ENCODE measurements at places on chromosomes 16 and 17.

GRCh38 chr17:38851434-38851833 lies 2.1 kb downstream of the RPL23 start:
- no peak for DNase-seq

GRCh38 chr17:37286430-37286829 lies 89.4 kb upstream of the C17orf78 start:
- no peak for DNase-seq

- no peak for DNase-seq
Measured at GRCh38 chr17:72592967-72593325, 472.1 kb downstream of the SOX9 start.

DNA sequence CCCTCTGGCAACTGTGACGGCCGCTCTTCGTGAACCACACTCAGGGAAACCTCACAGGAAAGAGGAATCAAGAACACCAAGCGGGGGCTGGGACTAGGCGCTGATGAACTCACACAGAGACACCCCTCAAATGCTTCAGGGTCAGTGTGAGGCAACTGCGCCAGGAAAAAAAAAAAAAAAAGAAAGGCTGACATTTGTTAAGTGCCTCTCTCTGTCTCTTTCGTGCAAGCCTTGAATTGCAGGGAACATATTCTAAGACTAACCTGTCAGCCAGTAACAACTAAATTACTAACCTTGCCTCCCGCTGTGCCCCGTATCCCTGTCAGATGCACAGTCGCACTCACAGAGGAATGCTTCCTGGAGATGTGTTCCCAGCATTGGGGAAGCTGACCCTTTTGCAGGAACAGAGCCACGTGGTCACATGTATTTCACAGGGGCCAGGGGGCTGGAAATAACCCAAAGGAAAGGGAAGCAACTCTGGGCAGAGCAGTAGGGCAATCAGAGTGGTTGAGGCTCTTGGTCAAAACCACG lies 247.8 kb downstream of the XYLT1 start:
- DNase-seq: no peak

- no peak for DNase-seq
Measured at GRCh38 chr16:23448392-23448791, 4.6 kb downstream of the COG7 start.

DNA sequence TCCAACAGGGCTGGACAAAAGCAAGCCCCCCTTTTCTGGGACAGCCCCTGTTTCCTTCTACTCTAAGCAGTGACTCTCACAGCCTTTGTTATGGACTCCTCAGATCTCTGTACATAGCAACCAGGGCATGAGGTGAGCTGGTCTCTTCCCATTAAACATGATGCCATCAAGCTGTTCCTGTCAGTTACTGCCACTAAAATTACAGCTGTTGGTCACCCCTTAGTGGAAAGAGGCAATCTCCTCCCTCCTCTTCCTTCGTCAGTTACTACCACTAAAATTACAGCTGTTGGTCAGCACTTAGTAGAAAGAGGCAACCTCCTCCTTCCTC lies 95.2 kb upstream of the SMIM36 start:
- DNase-seq: no peak

DNA sequence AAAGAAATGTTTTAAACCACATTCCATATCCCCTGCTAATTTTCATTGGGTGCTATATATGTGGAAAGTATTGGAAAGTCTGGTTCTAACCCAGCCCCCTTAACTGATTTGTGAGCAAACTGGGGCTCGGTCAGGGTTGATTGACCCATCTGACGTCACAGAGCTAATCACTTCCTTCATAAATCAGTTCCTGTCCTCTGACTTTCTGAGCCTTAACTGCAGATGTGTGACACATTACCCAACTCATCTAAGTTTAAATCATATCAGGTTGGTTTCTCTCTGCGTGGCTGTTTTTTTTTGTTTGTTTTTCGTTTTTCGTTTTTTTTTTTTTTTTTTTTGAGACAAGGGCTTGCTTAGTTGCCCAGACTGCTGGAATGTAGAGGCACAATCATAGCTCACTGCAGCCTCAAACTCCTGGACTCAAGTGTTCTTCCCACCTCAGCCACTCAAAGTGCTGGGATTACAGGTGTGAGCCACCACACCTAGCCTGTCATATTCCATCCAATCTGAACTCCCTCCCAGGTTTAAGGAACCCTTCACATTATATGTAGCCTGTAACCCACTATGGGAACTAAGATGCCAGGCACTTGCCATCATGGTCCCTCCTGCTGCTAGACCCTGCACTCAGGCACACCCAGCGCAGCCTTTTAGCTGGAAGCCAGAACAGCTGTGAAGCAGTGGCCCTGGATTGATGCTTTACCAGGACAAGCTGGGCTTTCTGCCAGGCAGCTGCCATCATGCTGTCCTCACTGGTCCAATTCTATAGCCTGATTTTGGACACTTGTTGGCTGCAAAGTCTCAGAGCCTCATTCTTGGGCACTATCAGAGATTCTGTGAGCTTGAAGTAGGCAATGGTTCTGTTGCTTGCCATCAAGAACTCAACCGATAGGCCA lies 6.9 kb upstream of the BPTF start:
- DNase-seq: no peak

DNA sequence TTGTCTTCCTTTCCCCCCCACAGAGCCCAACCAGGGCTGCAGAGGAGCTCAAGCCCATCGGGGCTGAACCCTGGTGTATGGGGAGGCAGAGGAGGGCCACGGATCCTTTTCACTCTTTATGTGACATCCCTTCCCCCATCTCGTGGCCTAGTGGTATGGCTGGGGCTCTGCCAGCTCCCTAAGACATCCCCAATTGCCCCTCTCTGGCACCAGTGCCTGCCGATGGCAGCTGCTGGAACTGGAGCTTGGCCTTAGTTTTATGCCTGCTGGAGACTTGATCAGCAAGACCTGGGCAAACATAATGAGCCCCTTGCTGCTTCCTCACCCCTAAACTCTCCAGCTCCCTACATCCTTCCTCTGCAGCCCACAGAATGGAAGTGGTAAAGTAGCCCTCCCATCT lies 8.0 kb upstream of the TOP2A start:
- no peak for DNase-seq

All from stimulated activated CD4-positive, alpha-beta T cell treated with anti-CD3 and anti-CD28 coated beads, TNF-alpha, amount 100 ng/mL, for 4 hours (primary cell).